ENCODE measurements at places on chromosomes 6 and 20.

DNA sequence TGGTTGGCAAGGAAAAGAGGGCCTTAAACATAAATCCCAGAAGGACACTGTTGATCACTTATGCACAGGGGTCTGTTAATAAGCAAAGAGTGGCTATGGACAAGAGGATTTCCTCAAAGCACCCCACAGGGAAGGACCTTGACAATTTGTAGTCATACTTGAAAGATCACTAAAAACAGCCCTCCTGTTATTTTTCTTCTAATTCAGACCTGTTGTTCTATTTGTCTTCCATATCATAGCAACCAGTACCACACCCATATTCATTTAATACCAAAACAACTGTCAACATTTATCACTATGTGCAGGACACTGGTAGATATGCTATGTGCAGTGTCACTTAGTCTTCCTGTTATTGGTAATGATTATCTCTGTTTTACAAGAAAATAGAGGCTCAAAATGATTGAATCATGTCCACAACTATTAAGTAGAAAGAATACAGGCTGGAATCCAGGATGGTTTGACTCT, 3.2 kb upstream of the DYNLRB1 start:
- no peak for DNase-seq

GRCh38 chr20:25077610-25078169, 4.3 kb downstream of the VSX1 start:
- DNase-seq: no peak

DNA sequence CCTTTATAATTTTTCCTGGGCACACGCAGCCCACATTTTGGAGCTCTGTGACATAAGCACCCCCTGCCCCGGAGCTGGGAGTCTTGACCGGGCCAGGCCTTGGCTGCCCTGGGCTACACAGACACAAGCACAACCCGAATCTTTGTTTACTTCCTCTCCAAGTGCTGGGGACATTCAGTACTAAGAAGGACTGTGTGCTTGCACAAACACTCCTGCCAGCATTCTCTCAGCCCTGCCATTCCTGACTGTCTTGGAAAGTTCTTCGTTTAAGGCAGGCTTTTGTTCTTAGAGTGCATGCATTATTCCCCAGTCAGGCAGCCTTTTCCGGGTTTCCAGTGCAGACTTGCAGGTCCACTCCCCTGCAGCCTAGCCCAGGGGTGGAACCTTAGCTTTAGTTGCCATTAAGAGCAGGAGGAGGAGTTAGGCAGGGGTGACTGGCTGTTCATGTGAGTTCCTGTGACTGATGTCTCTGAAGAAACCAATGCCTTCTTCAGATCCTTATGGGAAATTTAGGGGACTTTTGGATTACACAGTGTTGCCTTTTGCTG, 28.6 kb downstream of the FOXO3 start:
- no peak for DNase-seq

- no peak for DNase-seq
Measured at GRCh38 chr6:11407414-11407813, 130.1 kb upstream of the TMEM170B start.

DNA sequence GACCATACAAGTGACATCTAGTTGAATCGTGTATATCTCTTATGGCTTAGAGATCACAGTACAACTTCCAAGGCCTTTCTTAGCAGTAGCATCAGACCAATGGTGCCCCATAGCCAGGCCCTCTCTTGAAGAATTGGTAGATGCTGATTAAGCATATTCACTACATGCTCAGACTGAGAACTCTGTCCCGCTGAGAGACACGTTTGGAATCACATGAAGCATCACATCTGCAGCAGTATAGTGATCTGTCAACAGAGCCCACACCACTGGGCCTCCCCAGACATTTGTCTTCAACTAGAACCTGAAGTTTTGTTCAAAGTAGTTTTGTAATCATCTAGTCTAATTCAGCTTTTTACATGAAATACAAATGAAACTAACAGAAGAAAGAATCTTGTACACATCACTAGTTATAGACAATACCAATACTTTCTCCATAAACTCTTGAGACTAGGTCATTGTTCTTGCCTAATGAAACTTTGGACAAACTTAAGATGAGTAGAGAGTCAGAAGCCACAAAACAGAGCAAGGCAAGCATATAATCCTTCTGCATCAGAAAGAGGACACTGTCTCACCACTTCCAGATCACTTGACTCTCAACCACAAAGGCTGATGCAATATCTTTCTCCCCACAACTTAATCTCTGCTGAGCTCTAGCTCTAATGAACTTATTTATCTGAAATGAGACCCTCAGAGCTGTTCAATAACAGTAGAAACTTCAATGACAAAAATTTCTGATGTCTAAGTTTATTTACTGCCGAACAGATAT, 182.7 kb downstream of the TBX18 start:
- no peak for DNase-seq

DNA sequence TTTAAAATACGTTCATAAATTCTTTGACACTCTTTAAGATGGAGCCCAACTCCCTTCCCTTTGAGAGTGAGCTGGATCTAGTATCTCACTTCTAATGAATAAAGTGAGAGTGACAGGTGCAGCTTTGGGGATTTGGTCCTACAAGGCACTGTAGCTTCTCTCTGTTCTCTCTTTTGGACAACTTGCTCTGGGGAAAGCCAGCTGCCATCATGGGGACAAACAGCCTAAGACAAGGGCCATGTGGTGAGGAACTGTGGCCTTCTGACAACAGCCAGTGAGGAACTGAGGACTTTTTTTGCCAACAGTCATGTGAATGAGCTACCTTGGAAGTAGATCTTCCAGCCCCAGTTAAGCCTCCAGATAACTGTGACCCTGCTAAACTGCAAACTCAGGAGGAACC, 272.8 kb upstream of the AGPAT4 start:
- DNase-seq: no peak

DNA sequence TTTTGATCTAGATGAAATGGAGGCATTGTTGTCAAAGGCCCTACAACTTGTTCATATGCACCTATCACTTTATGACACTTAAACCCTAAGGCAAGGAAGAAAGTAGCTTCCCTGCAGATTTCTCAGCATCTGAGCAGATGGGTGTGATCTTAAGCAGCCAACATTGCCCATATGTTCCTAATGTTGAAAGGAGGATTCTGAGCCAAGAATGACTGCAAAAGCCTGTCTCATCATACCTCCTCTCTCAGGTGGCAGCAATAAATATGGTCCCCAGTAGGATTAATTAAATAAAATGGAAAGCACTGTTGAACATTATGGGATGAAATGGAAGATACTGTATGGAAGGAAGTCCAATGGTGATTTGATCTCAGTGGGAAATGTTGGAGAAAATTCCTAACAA, 538.1 kb upstream of the MAN1A1 start:
- no peak for DNase-seq

DNA sequence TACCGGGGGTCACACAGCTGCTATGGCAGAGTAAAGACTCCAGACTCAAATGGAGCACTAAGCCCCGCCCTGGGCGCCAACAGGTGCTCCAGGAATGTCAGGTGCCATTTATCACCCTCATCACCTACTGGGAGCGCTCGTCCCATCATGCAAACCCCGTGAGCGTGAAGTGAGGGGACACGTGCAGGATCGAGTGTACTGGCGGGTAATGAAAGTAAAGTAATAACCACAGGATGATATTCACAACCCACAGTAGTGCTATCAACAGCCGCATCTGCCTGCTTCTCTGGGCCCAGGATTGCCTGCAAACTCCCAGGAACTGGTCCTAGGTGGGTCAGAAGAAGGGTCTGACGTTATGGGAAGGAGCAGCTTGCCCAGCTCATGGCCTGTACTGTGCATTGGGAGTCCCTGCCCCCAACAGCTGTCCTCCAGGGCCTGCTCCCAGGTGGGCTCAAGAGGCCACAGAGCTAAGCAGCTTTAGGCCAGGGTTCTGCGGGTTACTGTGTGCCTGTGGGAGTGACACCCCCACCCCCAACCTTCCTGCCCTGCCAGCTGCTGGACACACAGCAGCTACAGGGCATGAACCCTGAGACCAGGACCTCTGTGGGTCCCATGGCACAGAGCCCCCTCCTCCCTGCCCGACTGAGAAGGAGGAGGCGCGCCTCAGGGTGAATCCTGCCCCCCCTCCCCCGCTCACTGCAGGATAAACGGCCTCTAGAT, 120.5 kb upstream of the SULF2 start:
- no peak for DNase-seq

DNA sequence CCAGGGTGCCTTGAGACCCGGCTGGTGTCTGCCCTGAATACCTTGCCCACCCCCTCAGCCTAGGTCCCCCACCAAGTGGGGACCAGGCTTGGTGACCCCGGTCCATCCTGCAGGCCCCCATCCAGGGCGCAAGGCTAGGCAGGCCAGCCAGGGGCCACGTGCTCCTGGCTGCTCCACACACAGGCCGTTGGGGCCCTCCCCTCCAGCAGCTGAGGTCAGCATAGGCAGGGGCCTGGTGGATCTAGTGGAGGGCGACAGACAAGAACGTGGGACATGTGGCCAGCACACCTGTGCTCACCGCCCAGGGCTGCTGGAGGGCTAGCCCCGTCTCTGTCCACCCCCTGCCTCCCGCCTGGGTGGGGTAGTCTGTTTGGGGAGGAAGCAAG, 7.5 kb upstream of the HRH3 start:
- no peak for DNase-seq

Measured in activated CD4-positive, alpha-beta T cell treated with anti-CD3 and anti-CD28 coated beads for 24 hours (primary cell).